Muscle of leg (tissue), 16 donors: ENCODE measurements at places on chromosomes 7 and 10. TPM values are rescaled to one million over a fixed set of nuclear protein-coding genes. Genes with fewer than 3 reads are reported as not detected.

CCL26 gene
- total RNA-seq: 0.84 TPM

- no peaks in the 10 kb centered on the region for H3K36me3 ChIP-seq
- H3K4me1 ChIP-seq: peaks cover 10% of the 10 kb centered on the region
- H3K4me3 ChIP-seq: peak within 1 kb of the TSS; percentile 48
These were observed at the start of gene UPP1 for GRCh38 chr7:48089046-48090003. Gene UPP1 (plus strand): TSS chr7:48089265. CDS start chr7:48094784, 5,519 bp downstream.

ZNF365 gene
- total RNA-seq: 0.13 TPM

DNA sequence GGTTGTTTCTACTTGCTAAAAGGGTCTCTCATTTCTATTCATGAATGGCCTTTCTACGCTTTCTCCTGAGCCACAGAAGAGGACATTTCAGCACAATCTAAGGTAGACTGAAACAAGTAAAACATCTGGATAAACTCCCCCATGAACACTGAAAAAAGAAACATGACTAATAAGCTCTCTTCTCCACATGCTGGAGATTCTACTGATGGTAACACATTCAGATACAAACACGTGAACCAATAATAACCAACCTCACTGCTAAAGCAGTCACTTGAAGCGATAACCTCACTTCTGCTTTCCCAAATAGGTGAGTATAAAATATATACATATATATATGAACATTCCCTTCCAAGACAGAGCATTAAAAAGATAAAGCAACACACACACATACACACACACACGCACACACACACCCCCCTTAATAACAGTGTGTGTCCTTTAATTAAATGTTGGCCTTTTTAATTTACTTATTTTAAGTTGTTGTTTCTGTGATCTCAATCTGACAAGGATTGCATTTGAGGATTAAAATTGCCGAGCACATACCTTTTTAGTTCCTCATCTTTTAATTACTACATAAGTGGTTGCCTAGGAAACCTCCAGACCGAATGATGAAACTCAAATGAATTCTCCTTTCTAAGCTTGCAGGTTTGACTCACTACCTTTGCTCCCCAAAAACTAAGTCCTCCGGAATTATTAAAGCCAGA, 292.4 kb upstream of the KLF14 start:
- no peaks in the 10 kb centered on the region for H3K27me3 ChIP-seq
- no peak overlapping the region for H3K27ac ChIP-seq

DNA sequence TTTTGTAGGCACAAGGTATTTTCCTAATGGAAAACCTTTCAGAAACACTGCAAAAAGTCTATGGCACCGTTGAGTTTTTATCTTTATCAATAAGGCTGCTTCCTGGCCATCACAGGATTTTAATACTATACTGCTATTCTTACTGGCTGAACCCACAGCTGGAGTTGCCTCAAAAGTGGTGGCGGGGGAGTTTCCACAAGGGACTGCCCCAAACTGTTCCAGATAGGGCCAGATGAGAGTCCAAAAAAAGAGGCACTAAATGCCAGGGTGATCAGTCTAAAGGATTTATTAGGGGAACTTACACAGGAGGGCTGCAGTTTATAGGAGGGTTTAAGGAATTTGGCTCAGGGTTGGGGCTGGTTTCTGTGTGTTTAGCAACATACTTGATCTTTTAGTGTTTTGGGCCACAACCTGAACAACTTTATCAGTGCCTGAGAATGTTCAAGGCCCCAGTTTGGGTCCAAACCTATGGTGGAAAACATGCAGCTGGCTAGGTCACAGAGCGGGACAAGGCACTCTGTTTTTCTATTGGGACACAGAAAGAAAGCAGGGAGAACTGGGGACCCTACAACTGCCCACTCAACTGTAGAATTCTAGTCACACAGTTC, 41.4 kb downstream of the STAM start:
- no peak overlapping the region for H3K4me3 ChIP-seq
- H3K27me3 ChIP-seq: no peaks in the 10 kb centered on the region
- H3K4me1 ChIP-seq: no peaks in the 10 kb centered on the region
- DNase-seq: no peak

HOGA1 gene
- 0.89 TPM for total RNA-seq

DNA sequence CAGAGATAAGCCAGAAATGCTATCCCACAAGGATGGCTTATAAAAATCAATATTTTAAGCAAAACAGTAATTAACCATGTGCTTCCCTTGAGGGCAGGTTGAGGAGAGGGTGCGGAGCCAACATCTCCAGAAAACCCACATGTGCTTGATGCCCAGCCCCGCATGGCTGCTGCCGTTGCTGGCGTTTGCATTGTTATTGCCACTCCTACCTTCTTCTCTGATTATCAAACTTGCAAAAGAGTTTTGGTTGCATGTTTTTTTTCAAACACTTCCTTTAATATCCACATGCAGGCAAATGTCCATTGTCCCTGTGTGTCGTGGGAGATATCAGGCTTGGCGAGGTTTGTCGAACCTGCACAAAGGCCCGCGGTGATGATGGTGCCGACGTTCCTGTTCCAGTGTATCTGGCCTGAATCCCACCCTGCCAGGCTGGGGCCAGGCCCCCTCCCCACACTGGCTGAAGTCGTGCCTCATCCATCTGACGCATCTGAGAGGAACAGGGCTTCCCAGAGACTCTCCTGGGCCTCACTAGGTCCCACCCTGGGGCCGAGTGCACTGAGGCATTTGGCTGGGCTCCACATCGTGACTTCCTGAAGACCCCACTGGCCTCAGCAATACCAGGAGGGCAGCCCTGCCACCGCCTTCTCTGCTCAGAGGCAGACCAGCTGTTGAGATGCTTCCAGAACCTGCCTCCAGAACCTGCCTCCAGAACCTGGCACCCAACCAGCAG, 40.9 kb downstream of the TCERG1L start:
- H3K27ac ChIP-seq: no peak overlapping the region
- no peaks in the 10 kb centered on the region for H3K36me3 ChIP-seq
- H3K4me3 ChIP-seq: no peak overlapping the region
- H3K4me1 ChIP-seq: no peaks in the 10 kb centered on the region
- H3K27me3 ChIP-seq: no peaks in the 10 kb centered on the region

GRCh38 chr10:131200856-131201470, 110.6 kb downstream of the TCERG1L start:
- H3K36me3 ChIP-seq: no peaks in the 10 kb centered on the region
- no peak overlapping the region for H3K27ac ChIP-seq
- no peak overlapping the region for H3K4me3 ChIP-seq
- H3K27me3 ChIP-seq: peaks cover 12% of the 10 kb centered on the region
- DNase-seq: no peak
- no peaks in the 10 kb centered on the region for H3K4me1 ChIP-seq

SEMA4G gene
- 1.2 TPM for total RNA-seq

FGFBP3 gene
- total RNA-seq: 0.84 TPM

DNA sequence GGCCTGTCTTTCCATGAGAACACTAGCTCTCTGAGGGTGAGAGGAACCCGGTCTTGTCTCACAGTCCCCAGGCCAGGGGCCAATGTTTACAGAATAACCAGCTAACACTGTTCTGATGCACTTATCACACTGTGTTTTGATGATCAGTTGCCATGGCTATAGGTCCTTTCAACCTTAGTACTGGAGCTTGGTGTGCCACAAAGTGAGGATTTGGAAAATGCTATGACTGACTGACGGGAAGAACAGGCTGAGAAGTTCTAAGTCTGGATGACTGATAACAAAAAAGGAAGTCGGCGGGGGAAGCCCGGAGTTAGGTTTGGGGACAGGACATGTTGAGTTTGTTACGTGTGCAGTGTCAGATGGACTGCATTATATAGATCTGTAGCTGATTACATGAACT, 141.8 kb downstream of the CTTNBP2 start:
- H3K4me3 ChIP-seq: no peak overlapping the region
- H3K27me3 ChIP-seq: no peaks in the 10 kb centered on the region
- no peaks in the 10 kb centered on the region for H3K36me3 ChIP-seq
- DNase-seq: peak; percentile 11
- no peak overlapping the region for H3K27ac ChIP-seq

- H3K27ac ChIP-seq: no peak overlapping the region
- H3K4me1 ChIP-seq: no peaks in the 10 kb centered on the region
- H3K27me3 ChIP-seq: no peaks in the 10 kb centered on the region
These were observed 123.4 kb upstream of the NEBL start for GRCh38 chr10:21020545-21020944.

DNA sequence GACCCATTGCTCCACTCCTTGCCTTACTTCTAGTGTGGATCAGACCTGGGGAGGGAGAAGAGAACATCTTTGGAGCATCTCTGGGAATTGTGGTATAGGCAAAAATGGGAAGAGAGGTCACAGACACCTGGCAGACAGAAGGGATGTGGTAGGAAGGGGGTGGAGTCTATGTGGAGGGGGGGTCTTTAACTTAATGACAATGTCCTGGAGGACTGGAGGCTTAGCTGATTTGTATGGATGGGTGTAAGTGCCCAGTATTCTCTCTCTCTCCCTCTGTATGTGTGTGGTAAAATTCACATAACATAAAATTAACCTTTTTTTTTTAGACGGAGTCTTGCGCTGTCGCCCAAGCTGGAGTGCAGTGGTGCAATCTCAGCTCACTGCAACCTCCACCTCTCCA, 3.1 kb upstream of the LDB1 start:
- no peak overlapping the region for H3K27ac ChIP-seq
- peaks cover 4% of the 10 kb centered on the region for H3K36me3 ChIP-seq
- DNase-seq: no peak
- H3K27me3 ChIP-seq: no peaks in the 10 kb centered on the region
- H3K4me3 ChIP-seq: no peak overlapping the region

LIPM gene
- total RNA-seq: not detected

FANK1 gene
- 0.80 TPM for total RNA-seq

IKZF1 gene
- 1.6 TPM for total RNA-seq

RSPH10B2 gene
- total RNA-seq: 0.71 TPM

EIF4EBP2 gene
- 32.9 TPM for total RNA-seq

GRCh38 chr7:33073243-33073642, 10.7 kb upstream of the NT5C3A start:
- no peak overlapping the region for H3K27ac ChIP-seq
- no peaks in the 10 kb centered on the region for H3K4me1 ChIP-seq
- H3K27me3 ChIP-seq: peaks cover 5% of the 10 kb centered on the region
- H3K4me3 ChIP-seq: no peak overlapping the region

SPACDR gene
- 1.2 TPM for total RNA-seq

DNA sequence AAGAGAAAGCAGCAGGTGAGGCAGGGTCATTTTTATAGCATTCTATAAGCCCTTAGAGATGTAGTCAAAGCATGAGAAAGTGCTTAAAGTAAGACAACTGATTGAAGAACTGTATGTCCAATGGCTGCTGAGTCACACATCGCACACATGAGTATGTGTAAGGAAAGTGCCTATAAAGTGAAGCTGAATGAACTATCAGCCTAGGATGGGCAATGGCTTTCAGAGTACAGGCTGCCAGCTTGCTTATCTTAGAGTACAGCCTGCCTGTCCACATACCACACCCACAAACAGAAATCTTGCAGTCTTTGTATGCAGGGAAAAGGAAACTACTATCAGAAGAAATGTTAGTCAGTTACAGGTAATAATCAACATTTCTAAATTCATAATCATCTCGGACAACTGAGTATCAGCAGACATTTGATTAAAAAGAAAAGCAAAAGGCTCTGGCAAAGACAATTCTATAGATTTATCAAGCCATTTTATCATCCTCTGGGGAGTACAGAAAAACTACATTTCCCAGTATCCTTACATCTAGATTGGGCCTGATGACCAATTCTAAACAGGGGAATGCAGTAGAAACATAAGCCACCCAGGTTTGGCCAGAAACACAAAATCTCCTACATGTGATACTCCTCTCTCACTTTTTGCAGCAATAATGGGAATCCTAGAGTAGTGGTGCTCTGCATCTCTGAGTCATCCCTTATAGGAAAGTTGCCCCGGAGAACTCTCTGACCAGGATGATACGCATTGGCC, 16.2 kb upstream of the EPHB6 start:
- H3K27me3 ChIP-seq: no peaks in the 10 kb centered on the region
- no peaks in the 10 kb centered on the region for H3K4me1 ChIP-seq
- H3K36me3 ChIP-seq: no peaks in the 10 kb centered on the region
- H3K27ac ChIP-seq: no peak overlapping the region

DNA sequence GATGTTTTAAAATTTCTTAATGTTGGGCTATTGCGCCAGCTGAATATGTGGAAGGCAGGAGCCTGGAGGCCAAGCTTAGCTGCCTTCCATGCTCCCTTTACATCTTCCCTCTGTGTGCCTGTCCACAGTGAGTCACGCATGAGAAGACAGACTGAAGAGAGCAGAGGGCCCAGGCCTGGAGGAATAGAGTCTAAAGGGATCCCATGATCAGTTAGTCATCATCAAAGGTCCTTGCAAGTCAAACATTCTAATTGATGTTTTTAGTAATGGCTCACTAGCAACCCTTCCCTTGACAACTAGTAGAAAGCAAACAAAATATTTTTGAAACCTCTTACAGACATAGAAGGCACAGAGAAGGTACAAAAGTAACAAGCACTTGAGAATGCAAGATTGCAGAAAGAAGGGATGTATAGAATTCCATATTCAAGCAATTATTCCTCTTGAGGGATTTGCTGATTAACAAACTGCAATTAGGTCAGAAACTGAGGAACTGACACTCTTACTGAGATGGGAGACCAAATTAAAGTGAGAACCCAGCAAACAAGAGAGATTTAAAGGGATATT, 30.7 kb upstream of the APBB1IP start:
- no peaks in the 10 kb centered on the region for H3K27me3 ChIP-seq
- no peak overlapping the region for H3K27ac ChIP-seq
- H3K4me1 ChIP-seq: no peaks in the 10 kb centered on the region
- no peak for DNase-seq

DNA sequence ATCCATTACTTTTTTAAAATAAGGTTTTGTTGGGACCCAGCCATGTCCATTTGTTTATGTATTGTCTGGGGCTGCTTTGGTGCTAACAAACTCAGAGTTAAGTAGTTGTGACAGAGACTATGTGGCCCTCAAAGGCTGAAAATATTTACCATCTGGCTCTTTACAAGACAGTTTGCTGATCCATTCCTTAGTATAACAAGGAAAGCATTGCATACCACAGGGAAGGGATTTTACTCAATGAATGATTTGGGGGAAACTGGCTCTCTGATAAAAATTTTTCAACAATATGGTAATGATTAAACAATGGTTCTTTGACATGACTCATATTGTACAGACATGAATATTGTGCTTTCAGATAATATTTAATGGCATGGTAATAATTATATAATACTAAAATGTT, 738.1 kb downstream of the KCNMA1 start:
- no peaks in the 10 kb centered on the region for H3K27me3 ChIP-seq
- no peak overlapping the region for H3K27ac ChIP-seq
- no peak for DNase-seq
- H3K36me3 ChIP-seq: no peaks in the 10 kb centered on the region

- no peaks in the 10 kb centered on the region for H3K4me1 ChIP-seq
- H3K36me3 ChIP-seq: no peaks in the 10 kb centered on the region
- peaks cover 2% of the 10 kb centered on the region for H3K27me3 ChIP-seq
- H3K4me3 ChIP-seq: no peak overlapping the region
These were observed 16.4 kb downstream of the TBXAS1 start for GRCh38 chr7:139845443-139845805.

NPY4R2 gene
- not detected for total RNA-seq

DNA sequence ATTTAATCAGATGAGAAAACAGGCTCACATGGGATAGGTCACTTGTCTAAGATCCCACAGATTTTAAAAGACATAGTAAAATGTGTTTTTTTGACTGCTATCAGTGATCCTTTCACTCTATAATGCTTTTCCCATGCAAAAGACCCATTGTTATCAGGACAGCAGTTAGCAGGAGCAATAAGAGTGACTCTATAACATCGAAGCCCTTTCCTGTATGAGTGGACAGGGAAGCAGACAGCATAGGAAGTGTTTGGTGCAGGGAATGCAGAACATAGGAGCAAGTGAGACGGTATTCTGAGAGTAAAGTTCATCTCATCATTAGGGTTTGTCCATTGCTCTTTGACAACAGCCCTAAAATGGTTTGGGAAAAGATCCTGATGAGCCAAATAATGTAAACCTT, 68.5 kb downstream of the SLC25A13 start:
- DNase-seq: no peak
- H3K36me3 ChIP-seq: no peaks in the 10 kb centered on the region
- H3K27me3 ChIP-seq: no peaks in the 10 kb centered on the region
- H3K4me1 ChIP-seq: no peaks in the 10 kb centered on the region
